CD4-positive, alpha-beta T cell (primary cell): ENCODE measurements at places on chromosomes 13 and 19.

GRCh38 chr13:35947315-35947714 is 183.9 kb downstream of the DCLK1 start:
- DNase-seq = no peak

- no peak for DNase-seq
These were observed 64.0 kb downstream of the ANKRD10 start for GRCh38 chr13:110850840-110851239.

- DNase-seq = no peak
These were observed 62.3 kb downstream of the DOCK9 start for GRCh38 chr13:98915563-98915962.

GRCh38 chr19:8105471-8105870 is 43.9 kb downstream of the FBN3 start:
- no peak for DNase-seq

- DNase-seq = no peak
These were observed 502.4 kb downstream of the MYO16 start for GRCh38 chr13:109131698-109132257.

- DNase-seq = no peak
These were observed 1.3 kb downstream of the TPP2 start for GRCh38 chr13:102598061-102598460.
